Astrocyte (in vitro differentiated cells and primary cell): ENCODE measurements at places on chromosomes 6 and 20. TPM values are rescaled to one million over a fixed set of nuclear protein-coding genes. Genes with fewer than 3 reads are reported as not detected.
A peak's percentile ranks its signal among the peaks of the same experiment; 100 is the strongest.

Gene RWDD1
- total RNA-seq, result 42.1 and 45.1 TPM in 2 replicates

Gene TP53TG5
- not detected in 2 replicates for total RNA-seq

Gene ATG5
- 37.8 and 39.3 TPM in 2 replicates for total RNA-seq

Gene HFE
- total RNA-seq, result 5.7 and 7.7 TPM in 2 replicates

Gene RIPPLY2
- not detected in 2 replicates for total RNA-seq

Gene JPH2
- total RNA-seq, result 18.1 and 18.5 TPM in 2 replicates

Gene PXDC1
- 58.2 and 64.4 TPM in 2 replicates for total RNA-seq

Gene SNPH
- 7.8 and 7.9 TPM in 2 replicates for total RNA-seq

Gene ZBTB46
- total RNA-seq, result 12.9 and 13.9 TPM in 2 replicates

Gene SLC22A16
- not detected in 2 replicates for total RNA-seq

GRCh38 chr6:43823879-43824702 is 54.1 kb downstream of the VEGFA start:
- no peak overlapping the region for H3K27ac ChIP-seq
- no peaks in the 10 kb centered on the region for H3K36me3 ChIP-seq
- peaks cover 27% of the 10 kb centered on the region for H3K27me3 ChIP-seq

DNA sequence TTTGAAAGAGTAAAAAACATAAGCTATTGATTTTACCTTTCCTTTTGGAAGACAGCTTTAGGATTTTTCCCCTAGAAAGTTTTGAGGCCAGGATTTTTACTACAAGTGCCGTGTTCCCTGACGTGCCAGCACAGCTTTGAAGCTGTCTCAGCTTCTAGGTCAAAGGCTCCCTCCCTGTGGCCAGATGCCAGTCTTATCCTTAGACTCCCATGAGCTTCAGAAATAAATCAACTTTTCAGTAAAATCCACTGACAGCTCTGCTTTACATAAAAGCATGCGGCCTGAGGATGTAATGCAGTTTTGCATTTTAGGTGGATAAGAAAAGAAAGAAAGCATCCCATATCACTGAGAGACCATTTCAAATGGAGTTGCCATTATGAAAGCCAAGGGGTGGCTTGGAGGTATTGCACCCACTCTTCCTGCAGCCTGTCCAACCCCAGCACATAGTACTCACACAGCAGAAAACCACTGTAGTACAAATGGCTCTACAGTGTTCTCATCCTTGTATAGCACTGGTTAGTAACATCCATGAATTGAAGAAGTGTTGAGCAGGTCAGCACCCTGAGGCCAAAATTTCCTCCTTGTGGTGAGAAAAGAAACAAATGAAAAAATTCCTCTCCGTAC is 15.2 kb upstream of the ATXN1 start:
- no peaks in the 10 kb centered on the region for H3K27me3 ChIP-seq
- no peak overlapping the region for H3K27ac ChIP-seq
- no peaks in the 10 kb centered on the region for H3K4me1 ChIP-seq
- DNase-seq, result no peak
- H3K36me3 ChIP-seq, result no peaks in the 10 kb centered on the region

DNA sequence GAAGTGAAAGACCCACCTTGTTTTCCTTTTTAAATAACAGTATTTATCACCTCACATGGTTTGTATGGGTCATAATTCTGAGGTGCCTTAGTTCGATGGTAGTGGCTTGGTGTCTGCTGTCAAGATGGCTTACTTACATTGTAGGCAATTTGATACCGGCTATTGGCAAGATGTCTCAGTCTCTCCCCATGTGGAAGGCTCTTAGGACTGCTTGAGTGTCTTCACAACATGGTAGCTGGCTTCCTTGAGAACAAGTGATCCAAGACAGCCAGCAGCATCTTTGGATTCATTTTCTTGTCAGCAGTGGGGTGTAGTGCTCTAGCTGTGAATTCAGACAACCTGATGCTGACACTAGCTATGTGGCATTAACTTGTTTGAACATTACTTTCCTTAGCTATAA is 70.1 kb downstream of the CBFA2T2 start:
- no peaks in the 10 kb centered on the region for H3K36me3 ChIP-seq
- H3K4me1 ChIP-seq, result peaks cover 6% of the 10 kb centered on the region
- no peaks in the 10 kb centered on the region for H3K27me3 ChIP-seq

DNA sequence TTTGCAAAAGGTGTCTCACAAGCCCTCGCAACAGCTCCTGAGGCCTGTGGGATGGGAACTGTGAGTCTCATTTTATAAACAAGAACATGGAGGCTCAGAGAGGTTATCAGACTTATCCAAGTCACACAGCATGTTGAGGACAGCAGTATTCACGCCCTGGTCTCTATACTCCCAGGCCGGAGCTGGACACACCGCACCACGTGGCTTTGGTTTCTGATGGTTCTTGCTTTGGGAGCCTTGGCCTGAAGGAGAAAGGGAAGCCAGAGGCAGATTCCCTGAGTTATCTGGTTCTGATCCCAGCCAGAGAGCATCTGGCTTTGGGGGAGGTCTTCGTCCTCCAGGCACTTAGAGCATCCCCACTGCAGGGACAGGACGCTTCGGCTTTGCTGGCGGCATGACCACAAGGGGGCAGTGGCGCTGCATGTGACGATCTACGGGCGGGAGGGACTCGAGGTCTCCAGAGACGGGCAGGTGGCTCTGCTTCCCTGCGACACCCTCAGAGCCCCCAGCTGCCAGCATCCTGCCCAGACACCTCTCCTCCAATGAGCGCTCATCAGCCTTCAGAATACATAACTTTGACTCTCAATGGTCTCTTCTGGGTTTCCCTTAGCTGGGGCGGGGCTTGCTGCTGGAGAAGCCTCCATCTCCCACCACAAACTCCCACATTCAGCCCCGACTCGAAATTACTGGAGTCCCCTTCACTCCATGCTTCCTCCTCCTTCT is 51.4 kb upstream of the SAYSD1 start:
- H3K36me3 ChIP-seq, result no peaks in the 10 kb centered on the region
- no peak overlapping the region for H3K4me3 ChIP-seq
- no peaks in the 10 kb centered on the region for H3K27me3 ChIP-seq
- peak; percentile 3 for DNase-seq
- H3K27ac ChIP-seq, result no peak overlapping the region

- H3K4me3 ChIP-seq, result no peak overlapping the region
- no peak for DNase-seq
- no peak overlapping the region for H3K27ac ChIP-seq
- H3K36me3 ChIP-seq, result no peaks in the 10 kb centered on the region
These were observed 121.0 kb downstream of the FHL5 start for GRCh38 chr6:96683819-96684528.

GRCh38 chr20:5569021-5569420 is 181.2 kb upstream of the SHLD1 start:
- peaks cover 36% of the 10 kb centered on the region for H3K36me3 ChIP-seq
- no peak overlapping the region for H3K27ac ChIP-seq
- peak; percentile 4 for DNase-seq
- no peaks in the 10 kb centered on the region for H3K27me3 ChIP-seq
- no peaks in the 10 kb centered on the region for H3K4me1 ChIP-seq

GRCh38 chr6:114061741-114062140 is 90.8 kb upstream of the HDAC2 start:
- H3K4me1 ChIP-seq, result peaks cover 5% of the 10 kb centered on the region
- DNase-seq, result no peak
- H3K27me3 ChIP-seq, result no peaks in the 10 kb centered on the region
- no peak overlapping the region for H3K4me3 ChIP-seq

DNA sequence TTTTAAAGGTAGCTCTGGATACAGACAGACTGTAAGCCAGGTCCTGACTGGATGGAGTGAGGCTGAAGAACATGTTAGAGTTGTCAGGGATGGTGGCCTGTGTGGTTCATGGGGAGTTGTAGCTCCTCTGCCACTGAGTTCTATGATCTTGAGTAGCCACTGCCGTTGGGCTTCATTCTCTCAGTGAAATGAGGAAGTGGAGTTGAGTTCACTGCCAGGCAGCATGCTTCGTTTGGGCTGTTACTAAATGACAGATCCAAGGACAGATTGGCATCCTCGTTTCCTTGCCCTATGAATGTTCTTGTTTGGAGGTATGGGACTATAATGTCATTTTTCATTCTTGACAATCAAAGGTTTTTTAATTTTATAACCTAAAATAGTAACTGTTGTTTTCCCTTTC is 37.2 kb downstream of the SCAND1 start:
- H3K4me1 ChIP-seq, result no peaks in the 10 kb centered on the region
- H3K4me3 ChIP-seq, result no peak overlapping the region
- H3K36me3 ChIP-seq, result peaks cover 26% of the 10 kb centered on the region
- no peaks in the 10 kb centered on the region for H3K27me3 ChIP-seq
- no peak overlapping the region for H3K27ac ChIP-seq

GRCh38 chr6:117605169-117605826 is 3.0 kb upstream of the GOPC start:
- peaks cover 6% of the 10 kb centered on the region for H3K4me1 ChIP-seq
- peak; percentile 63 for DNase-seq
- H3K27me3 ChIP-seq, result no peaks in the 10 kb centered on the region
- no peaks in the 10 kb centered on the region for H3K36me3 ChIP-seq
- no peak overlapping the region for H3K4me3 ChIP-seq

GRCh38 chr20:34643928-34644327 is 33.0 kb downstream of the PIGU start:
- no peak overlapping the region for H3K4me3 ChIP-seq
- peak; percentile 61 for DNase-seq

GRCh38 chr6:78909391-78909790 is 42.0 kb downstream of the IRAK1BP1 start:
- H3K27ac ChIP-seq, result no peak overlapping the region
- DNase-seq, result no peak
- no peaks in the 10 kb centered on the region for H3K4me1 ChIP-seq
- no peak overlapping the region for H3K4me3 ChIP-seq
- no peaks in the 10 kb centered on the region for H3K36me3 ChIP-seq

GRCh38 chr6:44011350-44011920 is 115.8 kb downstream of the MRPL14 start:
- H3K27ac ChIP-seq, result peak overlapping the region; percentile 88
- H3K4me3 ChIP-seq, result peak overlapping the region; percentile 26
- H3K4me1 ChIP-seq, result peaks cover 36% of the 10 kb centered on the region
- no peaks in the 10 kb centered on the region for H3K27me3 ChIP-seq
- DNase-seq, result peak; percentile 56

DNA sequence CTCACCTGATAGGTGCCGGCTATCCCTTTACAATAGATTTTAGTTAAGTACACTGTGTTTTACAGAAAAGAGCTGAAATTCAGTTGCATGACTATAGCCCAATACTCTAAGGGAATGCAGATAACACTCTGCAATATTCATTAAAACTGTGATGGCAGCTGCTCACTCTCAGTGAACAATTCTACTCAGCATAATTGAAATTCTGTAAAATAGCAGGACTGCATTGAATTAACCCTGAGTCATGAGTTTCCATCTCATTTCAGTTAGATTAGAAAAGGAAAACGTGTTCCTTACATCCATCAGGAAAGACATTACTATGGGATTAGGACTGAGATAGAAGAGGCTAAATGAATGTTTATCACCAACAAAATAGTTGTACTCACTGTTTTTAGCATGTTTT is 613.3 kb upstream of the JAG1 start:
- no peak for DNase-seq
- no peak overlapping the region for H3K4me3 ChIP-seq
- no peak overlapping the region for H3K27ac ChIP-seq
- no peaks in the 10 kb centered on the region for H3K36me3 ChIP-seq

DNA sequence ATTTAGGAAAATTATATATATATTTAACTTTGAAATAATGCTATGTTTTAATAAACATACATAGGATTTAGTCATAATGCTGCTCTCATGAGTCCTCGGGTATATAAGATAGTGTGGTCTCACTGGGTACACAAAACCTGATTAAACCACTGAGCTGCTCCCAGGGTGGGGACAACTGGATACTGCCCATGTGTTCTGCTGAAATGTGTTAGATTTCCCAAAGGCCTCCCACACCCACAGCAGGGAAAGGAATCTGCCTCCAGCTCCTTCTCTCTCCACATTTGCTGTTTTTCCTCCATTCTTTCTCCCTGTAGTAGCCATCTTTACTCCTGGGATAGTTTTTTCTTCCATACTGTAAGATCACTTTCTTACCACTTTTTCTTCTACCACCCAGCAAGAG is 69.2 kb upstream of the TRAF3IP2 start:
- no peaks in the 10 kb centered on the region for H3K4me1 ChIP-seq
- no peaks in the 10 kb centered on the region for H3K27me3 ChIP-seq
- H3K4me3 ChIP-seq, result no peak overlapping the region
- no peak overlapping the region for H3K27ac ChIP-seq

- H3K4me3 ChIP-seq, result no peak overlapping the region
- H3K36me3 ChIP-seq, result no peaks in the 10 kb centered on the region
- no peaks in the 10 kb centered on the region for H3K27me3 ChIP-seq
- H3K27ac ChIP-seq, result no peak overlapping the region
- DNase-seq, result peak; percentile 26
These were observed 91.9 kb downstream of the TFAP2A start for GRCh38 chr6:10323018-10323417.

- H3K27me3 ChIP-seq, result no peaks in the 10 kb centered on the region
- H3K27ac ChIP-seq, result no peak overlapping the region
- no peaks in the 10 kb centered on the region for H3K4me1 ChIP-seq
- no peak for DNase-seq
- no peak overlapping the region for H3K4me3 ChIP-seq
These were observed 81.8 kb upstream of the CENPW start for GRCh38 chr6:126258150-126258549.

DNA sequence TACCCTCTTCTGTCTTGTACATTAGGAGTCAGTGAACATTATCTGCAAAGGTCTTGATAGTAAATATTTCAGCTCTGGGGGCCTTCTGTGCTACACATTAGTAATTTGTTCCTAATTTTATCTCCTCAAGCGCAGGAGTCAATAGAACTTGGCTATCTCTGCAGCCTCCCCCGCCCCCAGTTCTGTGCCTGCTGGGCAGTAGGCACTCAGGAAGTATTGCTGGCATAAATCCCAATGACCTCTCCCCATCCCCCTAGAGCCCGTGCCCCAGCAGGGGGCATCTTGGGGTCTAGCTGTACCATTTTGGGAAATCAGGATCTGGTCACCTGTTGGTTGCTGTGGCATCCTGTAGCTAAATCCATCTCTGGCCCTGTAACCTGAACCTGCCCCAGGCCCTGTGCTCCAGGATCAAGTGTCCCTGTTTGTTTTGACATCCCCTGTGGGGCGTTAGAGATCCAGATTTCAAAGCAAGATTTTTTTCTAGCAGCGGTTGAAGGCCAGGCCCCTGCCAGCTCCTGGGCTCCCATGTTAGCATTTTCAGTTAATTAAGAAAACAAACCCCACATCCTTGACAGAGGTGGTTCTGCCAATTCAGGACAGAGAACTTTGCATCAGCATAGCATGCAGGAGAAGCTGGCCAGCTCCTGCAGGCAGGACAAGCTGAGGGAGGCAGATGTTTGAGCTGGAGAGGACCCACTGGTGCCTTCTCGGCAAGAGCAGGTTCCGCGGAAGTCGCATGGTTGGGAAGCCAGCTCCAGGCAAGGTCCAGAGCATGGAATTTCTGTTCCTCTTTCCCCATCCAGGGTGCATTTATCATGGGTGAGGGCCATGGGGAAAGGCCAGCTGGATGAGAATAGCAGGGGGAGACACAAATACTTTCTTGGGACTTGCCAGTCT is 32.1 kb downstream of the DAAM2 start:
- H3K4me3 ChIP-seq, result no peak overlapping the region
- H3K27me3 ChIP-seq, result no peaks in the 10 kb centered on the region
- no peak for DNase-seq

GRCh38 chr20:48457193-48458002 is 370.4 kb downstream of the PREX1 start:
- H3K27me3 ChIP-seq, result peaks cover 12% of the 10 kb centered on the region
- H3K36me3 ChIP-seq, result no peaks in the 10 kb centered on the region
- no peak overlapping the region for H3K4me3 ChIP-seq
- no peak for DNase-seq
- H3K4me1 ChIP-seq, result no peaks in the 10 kb centered on the region
